Stimulated activated CD8-positive, alpha-beta memory T cell treated with anti-CD3 and anti-CD28 coated beads, Interleukin-12 subunit alpha, Interleukin-12 subunit beta, amount 100 ng/mL, for 4 hours (primary cell): ENCODE measurements at places on chromosomes 11 and 22.

DNA sequence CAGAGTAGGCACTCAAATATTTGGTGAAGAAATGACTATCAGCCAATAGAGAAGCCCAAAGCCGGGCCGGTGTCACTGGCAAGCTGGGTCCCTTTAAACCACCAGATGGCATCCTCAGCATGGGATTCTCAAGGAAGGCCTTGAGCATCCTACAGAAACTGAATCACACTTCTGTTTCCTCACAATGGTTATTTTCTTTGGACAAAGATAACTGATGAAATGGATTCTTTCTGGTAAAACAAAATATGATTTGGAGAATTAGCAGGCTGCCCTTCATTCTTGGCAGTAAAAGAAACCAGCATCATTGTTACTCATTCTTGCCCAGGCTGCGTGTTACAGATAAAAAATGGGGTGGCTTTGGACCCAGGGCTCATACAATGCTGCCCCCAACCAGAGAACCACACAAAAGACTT is 30.3 kb upstream of the ASPHD2 start:
- DNase-seq = no peak

- DNase-seq = peak; percentile 50
These were observed 33.0 kb downstream of the YWHAH start for GRCh38 chr22:31977141-31977841.

DNA sequence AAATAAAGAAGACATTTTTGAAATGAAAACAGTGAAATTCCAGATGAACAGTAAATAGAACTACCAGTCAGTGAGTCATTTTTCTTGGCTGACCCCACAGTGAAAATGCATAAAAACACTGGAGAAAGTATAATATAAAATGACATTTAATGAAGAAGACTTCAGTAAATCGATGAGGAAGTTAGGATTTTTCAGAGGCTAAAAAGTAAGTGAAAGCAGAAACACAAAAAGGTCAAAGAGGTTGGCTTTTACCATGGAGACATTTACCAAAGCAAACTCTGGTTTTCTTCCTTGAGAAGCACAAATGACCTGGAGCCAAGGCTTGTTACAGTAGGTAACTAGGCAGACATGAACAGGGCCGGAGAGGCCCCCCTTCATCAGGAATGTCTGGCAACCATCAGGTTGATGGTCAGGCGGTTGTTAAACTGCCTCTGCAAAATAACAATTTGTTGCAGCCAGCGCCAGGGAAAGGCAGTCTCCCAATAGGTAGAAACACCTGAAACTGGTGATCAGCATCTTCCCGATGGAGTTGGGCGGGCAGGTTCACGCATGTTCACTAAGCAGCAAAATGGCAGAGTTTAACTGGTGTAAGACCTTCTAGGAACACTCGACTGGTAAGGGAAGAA is 16.7 kb upstream of the TMEM123 start:
- DNase-seq = no peak

DNA sequence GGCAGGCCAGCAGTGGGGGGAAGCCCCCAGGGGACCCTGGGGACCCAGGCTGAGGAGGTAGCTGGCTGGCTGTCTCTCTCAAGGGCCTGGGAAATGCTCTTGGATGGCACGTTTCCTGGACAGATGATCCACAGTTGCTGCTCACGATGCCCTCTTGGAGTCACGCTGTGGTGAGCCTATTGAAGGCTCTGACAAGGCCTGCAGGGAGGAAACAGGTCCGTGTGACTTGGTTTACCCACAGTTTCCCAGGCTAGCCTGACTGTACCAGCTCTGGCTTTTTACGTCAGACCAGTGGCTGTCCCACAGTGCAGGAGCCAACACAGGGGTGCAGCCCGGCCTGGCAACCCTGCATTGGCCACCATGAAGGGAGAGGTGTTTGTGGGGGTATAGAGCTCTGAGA is 29.2 kb upstream of the PPARA start:
- DNase-seq = no peak

GRCh38 chr11:124954590-124954955 is 571 bp downstream of the CCDC15 start:
- no peak for DNase-seq
